Upper lobe of left lung (tissue), 6 donors: ENCODE measurements at places on chromosomes 2 and 18. TPM values are rescaled to one million over a fixed set of nuclear protein-coding genes. Genes with fewer than 3 reads are reported as not detected.

GRCh38 chr2:216431531-216431856 lies 19.2 kb downstream of the SMARCAL1 start:
- H3K4me3 ChIP-seq = no peak overlapping the region
- H3K36me3 ChIP-seq = peaks cover 97% of the 10 kb centered on the region
- H3K27ac ChIP-seq = no peak overlapping the region
- DNase-seq = no peak

DNA sequence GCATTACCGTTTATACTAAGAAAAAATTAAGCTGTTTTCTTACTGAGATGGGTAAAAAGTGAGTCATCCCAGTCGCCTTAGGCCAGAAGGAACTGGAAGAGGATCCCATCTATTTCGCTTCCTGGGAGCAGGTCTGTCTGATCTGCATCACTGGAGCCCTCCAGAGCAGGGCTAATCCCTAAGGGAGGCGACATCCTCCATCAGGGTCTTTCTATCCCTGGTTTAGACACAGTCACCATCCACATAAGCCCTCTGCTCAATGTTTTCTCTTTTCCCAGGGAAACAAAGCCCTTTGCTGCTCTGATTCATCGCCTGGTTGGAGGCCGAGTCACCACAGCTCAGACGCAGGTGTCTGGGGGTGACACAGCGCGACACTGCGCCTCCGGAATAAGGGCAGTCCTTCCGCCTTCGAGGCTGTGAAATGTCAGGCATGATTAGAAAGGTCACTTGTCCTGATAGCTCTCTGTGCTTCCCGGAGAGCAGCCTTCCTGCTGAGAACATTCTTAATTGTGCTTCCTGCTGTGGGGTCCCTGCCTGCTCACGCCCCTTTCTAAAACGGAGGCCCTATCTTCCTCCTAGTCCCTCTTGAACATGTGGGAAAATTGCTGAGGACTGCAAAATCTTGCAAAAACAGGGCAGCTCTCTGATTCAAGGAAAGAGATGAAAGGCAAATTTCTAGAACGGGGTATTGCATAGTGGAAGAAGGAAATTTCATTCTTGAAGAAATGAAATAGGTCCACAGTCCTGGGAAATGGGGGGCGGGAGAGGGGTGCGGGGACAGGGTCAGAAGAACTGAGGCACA lies 56.3 kb downstream of the MARCHF4 start:
- no peaks in the 10 kb centered on the region for H3K36me3 ChIP-seq
- no peaks in the 10 kb centered on the region for H3K4me1 ChIP-seq
- no peaks in the 10 kb centered on the region for H3K27me3 ChIP-seq
- H3K4me3 ChIP-seq = no peak overlapping the region
- H3K27ac ChIP-seq = no peak overlapping the region

The CHCHD5 gene
- total RNA-seq = 37.1 TPM

- H3K4me1 ChIP-seq = no peaks in the 10 kb centered on the region
- no peak overlapping the region for H3K27ac ChIP-seq
- no peak overlapping the region for H3K4me3 ChIP-seq
- no peak for DNase-seq
- no peaks in the 10 kb centered on the region for H3K27me3 ChIP-seq
- no peaks in the 10 kb centered on the region for H3K36me3 ChIP-seq
Observed at GRCh38 chr2:59957504-59957903, 596.0 kb downstream of the BCL11A start.

The COBLL1 gene
- 111 TPM for total RNA-seq

DNA sequence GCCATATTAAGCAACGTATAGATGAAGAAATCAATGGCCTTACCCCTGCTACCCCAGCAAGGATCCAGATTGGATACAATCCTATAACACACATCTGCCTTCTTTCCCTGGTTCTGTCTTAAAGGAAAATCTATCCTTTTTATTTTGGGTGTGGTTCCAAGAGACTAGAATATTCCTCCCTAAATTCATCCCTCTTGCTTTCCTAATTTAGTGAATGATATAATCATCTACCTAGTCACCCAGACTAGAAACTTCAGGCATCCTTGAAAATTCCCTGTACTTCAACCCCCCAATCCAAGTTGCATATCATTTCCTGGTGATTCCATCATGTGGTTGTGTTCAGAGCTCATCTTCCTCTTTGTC lies 35.1 kb upstream of the LPIN1 start:
- DNase-seq = no peak
- no peaks in the 10 kb centered on the region for H3K36me3 ChIP-seq
- H3K4me1 ChIP-seq = no peaks in the 10 kb centered on the region
- H3K27ac ChIP-seq = no peak overlapping the region

- H3K27ac ChIP-seq = no peak overlapping the region
- no peak for DNase-seq
Observed at GRCh38 chr2:143241403-143242088, 112.3 kb downstream of the ARHGAP15 start.

The ATP6V1B1 gene
- total RNA-seq = not detected

The SCYGR2 gene
- not detected for total RNA-seq

- H3K27me3 ChIP-seq = no peaks in the 10 kb centered on the region
- H3K36me3 ChIP-seq = no peaks in the 10 kb centered on the region
- H3K27ac ChIP-seq = no peak overlapping the region
Observed at GRCh38 chr2:48145845-48146452, 239.7 kb upstream of the FBXO11 start.

- no peak overlapping the region for H3K4me3 ChIP-seq
- no peak overlapping the region for H3K27ac ChIP-seq
- no peaks in the 10 kb centered on the region for H3K36me3 ChIP-seq
- no peak for DNase-seq
- no peaks in the 10 kb centered on the region for H3K4me1 ChIP-seq
Observed at GRCh38 chr2:165745916-165746315, 48.1 kb downstream of the GALNT3 start.

GRCh38 chr2:59737299-59737698 lies 816.2 kb downstream of the BCL11A start:
- no peaks in the 10 kb centered on the region for H3K27me3 ChIP-seq
- no peaks in the 10 kb centered on the region for H3K36me3 ChIP-seq
- H3K4me3 ChIP-seq = no peak overlapping the region
- no peaks in the 10 kb centered on the region for H3K4me1 ChIP-seq

DNA sequence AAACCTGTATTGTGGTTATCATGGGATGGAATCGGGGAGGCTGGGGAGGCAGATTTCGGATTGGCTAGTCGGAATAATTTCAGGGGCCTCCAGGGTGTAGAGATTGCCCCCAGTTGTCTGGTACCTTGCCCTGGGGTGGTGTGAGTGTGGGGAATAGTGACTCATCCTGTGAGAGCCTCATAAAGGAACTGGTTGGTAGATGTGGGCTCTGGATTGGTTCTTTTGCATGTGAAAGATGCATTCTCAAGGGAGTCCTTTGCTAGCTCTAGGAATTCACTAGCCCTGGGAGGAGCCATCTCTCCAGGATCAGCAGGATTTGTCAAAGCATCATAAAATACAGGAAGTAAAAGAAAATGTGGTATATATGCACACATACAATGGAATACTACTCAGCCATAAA lies 331.6 kb downstream of the SETBP1 start:
- H3K27ac ChIP-seq = no peak overlapping the region
- H3K4me3 ChIP-seq = no peak overlapping the region
- no peaks in the 10 kb centered on the region for H3K36me3 ChIP-seq
- no peaks in the 10 kb centered on the region for H3K27me3 ChIP-seq
- no peaks in the 10 kb centered on the region for H3K4me1 ChIP-seq
